ELF-1 (cell line): ENCODE measurements at places on chromosomes 16 and 17.

GRCh38 chr16:67907397-67908180 is 14.5 kb downstream of the PSKH1 start:
- DNase-seq, result no peak

- DNase-seq, result no peak
These were observed 140.7 kb downstream of the PRKCB start for GRCh38 chr16:23976524-23976923.

DNA sequence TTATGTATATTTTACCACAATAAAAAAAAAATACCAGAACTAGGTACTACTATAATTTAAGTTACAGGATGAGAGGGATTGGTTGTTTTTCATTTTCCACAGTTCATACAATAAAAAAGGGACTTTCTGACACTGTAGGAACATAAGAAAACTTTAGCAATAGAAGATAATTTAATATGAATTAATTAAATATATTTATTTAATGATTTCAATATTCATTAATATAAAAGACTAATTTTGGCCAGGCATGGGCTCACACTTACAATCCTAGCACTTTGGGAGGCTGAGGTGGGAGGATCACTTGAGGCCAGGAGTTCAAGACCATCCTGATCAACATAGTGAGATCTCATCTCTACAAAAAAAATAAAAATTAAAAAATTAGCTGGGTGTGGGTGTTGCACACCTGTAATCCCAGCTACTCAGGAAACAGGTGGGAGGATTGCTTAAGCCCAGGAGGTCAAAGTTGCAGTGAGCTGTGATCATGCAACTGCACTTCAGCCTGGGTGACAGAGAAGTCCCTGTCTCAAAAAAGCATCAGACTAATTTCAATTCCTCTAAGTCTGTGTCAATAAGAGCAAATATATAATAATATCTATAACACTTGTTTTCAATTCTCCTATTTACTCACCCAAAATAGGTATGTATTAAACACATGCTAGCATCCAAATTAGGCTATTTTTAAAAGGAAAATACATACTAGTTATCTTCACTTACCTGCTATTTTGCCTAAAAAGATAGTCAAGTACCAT is 79.6 kb downstream of the BRIP1 start:
- no peak for DNase-seq

- no peak for DNase-seq
These were observed 525.6 kb downstream of the MAF start for GRCh38 chr16:79074951-79075350.

GRCh38 chr17:29090750-29091605 is 48.0 kb downstream of the PIPOX start:
- peak; percentile 32 for DNase-seq

- no peak for DNase-seq
These were observed 4.8 kb downstream of the SOX8 start for GRCh38 chr16:986411-986810.

DNA sequence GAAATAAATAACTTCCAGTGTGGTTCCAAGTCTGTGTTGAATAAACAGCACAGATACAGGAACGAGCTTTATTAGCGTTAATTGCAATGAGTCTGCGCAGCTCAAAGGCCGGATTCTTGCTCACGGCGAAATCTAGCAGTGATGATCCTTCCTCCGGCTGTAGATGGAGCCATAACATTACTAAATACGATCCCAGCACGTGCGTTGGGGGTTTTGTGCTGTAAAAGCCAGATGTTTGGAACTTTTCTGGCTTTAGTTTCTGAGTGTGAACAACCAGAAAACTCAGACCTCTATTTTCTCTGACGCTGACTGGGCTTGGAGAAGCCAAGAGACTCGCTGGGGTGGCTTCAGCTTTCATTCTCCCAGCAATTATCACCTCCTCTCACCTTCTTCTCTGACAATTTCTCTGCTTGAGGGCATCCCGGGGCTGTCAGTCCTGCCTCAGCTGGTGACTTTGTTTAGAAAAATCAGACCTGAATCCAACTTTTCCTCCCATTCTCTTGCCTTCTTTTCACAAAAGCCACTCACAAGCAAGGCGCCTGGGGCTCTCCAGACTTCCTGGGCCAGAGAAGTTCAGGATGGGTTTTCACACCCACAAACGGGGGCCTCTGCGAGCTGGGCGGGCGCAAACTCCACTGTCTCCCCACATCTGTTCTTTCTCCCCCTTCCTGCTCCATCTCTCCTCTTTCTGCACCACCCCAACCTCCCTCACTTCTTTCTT is 47.1 kb upstream of the AKTIP start:
- DNase-seq, result peak; percentile 88

- DNase-seq, result no peak
These were observed 167.1 kb upstream of the FOXF1 start for GRCh38 chr16:86343027-86343795.

DNA sequence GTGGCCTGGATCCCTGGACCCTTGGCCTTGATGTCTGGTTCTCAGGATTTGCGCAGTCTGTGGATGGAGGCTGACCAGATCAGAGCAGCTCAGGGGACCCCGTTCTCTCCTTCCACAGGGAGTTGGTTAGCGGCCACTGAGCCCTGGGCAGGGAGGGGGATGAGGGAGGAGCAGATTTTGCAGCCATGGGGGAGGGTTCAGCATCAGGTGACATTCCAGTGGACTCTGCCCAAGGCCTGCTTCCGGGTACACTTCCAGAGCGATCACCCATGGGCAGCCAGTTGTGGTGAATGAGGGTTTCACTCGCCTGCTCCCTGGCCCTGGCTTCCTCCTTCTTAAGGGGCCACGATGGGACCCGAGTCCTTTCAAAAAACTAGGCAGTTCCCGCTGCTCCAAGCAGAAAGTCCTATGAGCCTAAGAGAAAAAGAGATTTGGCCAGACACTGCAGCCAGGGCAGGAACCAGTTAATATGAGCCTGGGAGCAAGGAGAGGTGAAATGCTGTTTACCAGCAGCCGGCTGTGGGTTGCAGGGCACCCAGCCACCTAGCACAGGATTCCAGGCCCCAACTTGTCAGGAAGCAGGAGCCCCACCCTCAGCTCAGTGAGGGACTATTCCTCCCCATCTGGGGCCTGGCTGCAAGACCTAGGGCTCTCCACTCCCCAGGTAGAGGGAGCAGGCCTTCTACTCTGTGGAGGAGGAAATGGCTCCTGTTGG is 4.7 kb upstream of the GPRC5C start:
- peak; percentile 49 for DNase-seq

GRCh38 chr16:86072328-86073102 is 173.6 kb downstream of the IRF8 start:
- peak; percentile 81 for DNase-seq

DNA sequence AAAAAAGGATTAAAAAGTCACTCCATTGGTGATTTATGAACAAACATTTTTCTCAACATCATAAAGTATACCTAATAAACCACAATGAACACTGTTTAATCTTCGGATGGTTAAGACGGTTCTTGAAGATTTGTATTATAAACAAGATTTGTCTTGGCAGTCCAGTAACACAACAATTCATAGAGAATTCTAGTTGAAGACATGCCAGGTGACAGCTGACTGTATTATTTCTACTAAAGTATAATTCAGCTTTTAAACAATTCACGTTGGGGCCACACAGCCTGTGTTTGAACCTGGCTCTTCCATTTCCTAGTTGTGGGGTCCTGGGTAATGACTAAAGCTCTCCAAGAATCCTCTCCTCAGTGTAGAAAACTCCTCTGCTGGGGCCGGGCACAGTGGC is 22.0 kb downstream of the STX8 start:
- no peak for DNase-seq

DNA sequence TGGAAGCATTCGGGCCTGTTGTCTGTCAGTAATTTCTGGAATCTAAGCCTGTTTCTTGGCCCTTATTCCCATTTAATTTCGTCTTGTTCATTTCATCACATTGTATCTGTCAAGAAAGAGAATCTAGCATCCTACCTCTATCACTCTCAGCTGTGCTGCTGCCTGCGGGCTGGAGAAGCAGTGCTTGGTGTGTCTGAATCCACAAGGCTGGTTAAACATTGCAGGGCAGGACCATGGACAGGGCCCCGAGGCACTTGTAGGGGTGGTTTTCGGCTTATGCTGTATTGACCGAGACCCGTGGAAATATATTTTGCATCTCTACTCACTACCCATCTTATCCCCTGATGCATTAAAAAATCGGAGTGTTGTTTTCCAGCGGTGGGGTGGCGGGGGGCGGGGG is 3.1 kb downstream of the RAB11FIP4 start:
- DNase-seq, result peak; percentile 67

GRCh38 chr16:88060524-88061219 is 109.4 kb downstream of the BANP start:
- DNase-seq, result no peak

GRCh38 chr17:73713136-73713535 is 68.9 kb upstream of the SDK2 start:
- DNase-seq, result no peak

GRCh38 chr16:67959536-67960329 is 8.7 kb downstream of the SLC12A4 start:
- no peak for DNase-seq

GRCh38 chr17:78839235-78839761 is 1.3 kb downstream of the USP36 start:
- DNase-seq, result no peak

DNA sequence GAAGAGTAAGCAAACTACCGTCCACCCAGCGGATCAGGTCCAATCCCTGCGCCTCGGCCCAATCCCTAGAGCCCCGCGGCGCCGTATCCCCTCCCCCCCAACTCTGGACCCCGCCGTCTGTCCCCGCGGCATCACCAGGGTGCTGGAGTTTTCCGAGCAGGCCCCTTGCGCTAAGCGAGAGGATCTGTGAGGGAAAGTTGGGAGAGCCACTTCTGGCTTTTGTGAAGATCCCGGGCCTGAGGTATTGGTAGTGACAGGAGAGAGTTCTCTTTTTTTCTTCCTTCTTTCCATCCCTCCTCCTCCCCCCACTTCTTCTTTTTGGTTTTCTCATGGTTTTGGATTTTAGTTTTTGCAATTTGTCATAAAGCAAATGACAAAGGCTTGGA is 3.5 kb upstream of the DLX4 start:
- DNase-seq, result no peak

GRCh38 chr16:28163699-28164098 is 48.1 kb downstream of the XPO6 start:
- DNase-seq, result no peak

GRCh38 chr17:1516388-1517161 is at the start of gene INPP5K:
INPP5K (minus strand) TSS chr17:1516612; CDS start chr17:1516499, 113 bp downstream.
- peak; percentile 97 for DNase-seq

GRCh38 chr16:77961814-77962213 is 60.5 kb upstream of the CLEC3A start:
- no peak for DNase-seq

GRCh38 chr16:30813821-30814189 is 26.8 kb upstream of the ZNF629 start:
- DNase-seq, result no peak

- peak; percentile 98 for DNase-seq
These were observed at the start of gene RND2 for GRCh38 chr17:43024407-43025289. RND2 (plus strand) TSS chr17:43025231; CDS start chr17:43025348, 117 bp downstream.

DNA sequence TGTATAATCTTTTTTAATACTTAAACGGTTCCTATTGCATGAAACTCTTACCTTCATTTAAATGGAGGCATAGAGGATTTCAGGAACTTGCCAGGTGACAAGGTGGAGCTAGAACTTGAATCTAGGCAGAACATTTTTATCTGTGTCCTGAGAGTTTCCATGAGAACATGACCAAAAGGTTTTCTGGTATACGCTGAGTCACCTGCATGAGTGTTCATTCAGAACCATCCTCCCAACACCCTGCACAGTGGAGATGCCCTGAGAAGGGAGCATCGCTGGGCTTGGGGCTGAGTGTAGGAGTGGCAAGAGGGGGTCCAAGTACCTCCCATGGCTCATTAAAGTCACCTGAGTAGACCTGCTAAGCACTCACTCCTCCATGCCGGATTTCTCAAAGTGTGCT is 169.7 kb upstream of the CACNG5 start:
- no peak for DNase-seq

- DNase-seq, result peak; percentile 83
These were observed 262.3 kb downstream of the SOX9 start for GRCh38 chr17:72382971-72383722.

- peak; percentile 77 for DNase-seq
These were observed 39.5 kb upstream of the ATP2A3 start for GRCh38 chr17:4003501-4004421.

DNA sequence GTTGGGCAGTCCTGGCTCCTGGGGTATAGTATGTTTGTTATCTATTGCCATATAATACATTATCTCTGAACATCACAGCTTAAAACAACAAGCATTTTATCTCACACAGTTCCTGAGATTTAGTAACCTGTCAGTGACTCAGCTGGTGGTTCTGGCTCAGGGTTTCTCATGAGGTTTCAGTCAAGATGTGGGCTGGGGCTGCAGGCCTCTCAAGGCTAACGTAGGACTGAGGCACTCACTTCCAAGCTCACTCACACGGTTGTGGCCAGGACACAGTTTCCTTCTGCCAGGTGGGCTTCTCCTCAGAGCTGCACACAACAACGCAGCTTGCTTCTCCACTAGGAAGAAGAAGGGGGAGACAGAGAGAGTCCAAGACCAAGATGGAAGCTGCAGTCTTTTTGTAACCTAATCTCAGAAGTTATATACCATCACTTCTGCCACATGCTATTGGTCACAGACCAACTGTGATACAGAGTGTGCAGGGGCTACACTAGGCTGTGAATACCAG is 10.3 kb upstream of the MED13 start:
- DNase-seq, result no peak

DNA sequence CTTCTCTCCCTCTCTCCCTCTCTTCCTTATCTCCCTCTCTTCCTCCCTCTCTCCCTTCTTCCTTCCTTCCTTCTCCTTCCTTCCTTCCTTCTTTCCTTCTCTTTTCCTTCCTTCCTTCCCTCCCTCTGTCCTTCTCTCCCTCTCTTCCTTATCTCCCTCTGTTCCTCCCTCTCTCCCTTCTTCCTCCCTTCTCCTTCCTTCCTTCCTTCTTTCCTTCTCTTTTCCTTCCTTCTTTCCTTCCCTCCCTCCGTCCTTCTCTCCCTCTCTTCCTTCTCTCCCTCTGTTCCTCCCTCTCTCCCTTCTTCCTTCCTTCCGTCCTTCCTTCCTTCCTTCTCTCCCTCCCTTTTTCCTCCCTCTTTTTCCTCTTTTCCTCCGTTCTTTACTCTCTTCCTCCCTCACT is 38.6 kb downstream of the HS3ST4 start:
- DNase-seq, result no peak

DNA sequence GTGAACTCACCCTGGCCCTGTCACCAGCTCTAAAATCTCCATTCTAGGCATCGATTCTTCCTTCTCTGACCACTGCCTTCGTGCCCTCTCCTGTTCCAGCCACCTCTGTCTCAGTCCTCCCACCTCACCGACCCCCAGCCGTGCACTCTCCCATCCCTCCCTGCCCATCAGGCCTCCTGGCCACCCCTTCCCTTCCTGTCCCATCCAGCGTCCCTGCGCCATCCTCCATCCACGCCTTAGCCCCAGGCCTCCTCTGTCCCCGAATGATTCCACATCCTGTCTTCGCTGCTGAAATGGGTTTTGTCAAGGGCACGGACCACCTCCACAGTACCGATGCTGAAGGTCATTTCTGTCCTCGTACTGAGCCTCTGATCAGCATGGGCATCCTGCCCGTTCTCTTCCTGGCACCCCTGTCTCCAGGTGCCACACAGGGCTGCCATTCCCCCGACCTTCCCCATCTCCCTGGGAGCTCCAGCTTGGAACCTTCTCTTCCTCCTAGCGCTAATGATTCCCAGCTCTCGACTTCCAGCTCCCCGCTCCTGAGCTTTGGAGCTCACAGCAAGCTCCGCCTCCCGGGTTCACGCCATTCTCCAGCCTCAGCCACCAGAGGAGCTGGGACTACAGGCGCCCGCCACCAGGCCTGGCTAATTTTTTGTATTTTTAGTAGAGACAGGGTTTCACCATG is 2.6 kb downstream of the TRIM65 start:
- DNase-seq, result peak; percentile 64

- no peak for DNase-seq
These were observed 153.2 kb downstream of the KATNIP start for GRCh38 chr16:27703121-27703520.
